ENCODE measurements at places on chromosomes 1 and 21.
A peak's percentile ranks its signal among the peaks of the same experiment; 100 is the strongest.

- DNase-seq: no peak
These were observed 207.1 kb upstream of the SGIP1 start for GRCh38 chr1:66326867-66327266.

GRCh38 chr1:18528616-18529015 lies 47.9 kb downstream of the KLHDC7A start:
- DNase-seq: no peak

DNA sequence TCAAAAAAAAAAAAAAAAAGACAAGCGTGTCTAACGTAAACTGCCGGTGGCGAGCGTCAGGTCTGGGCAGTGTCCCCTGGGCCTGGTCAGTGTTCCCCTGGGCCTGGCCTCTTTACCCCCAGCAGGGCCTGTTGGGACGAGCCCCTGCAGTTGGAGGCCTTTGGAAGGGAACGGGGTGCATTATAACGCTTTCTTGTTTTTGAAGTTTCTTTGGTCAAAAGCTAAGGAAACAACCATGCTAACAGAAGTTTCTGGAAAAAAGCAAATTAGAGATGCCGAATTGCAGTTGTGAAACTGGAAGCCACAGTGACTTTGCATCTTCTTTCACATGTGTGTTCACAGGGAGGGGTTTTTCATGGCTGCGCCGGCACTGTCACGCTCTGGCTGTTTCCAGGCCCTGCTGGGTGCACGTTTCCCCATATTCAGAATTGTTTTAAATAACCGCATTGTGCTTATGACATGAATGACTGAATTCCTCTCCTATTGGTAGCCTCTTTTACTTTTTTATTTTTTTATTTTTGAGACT lies 16.0 kb downstream of the RRP1 start:
- DNase-seq: peak; percentile 91

DNA sequence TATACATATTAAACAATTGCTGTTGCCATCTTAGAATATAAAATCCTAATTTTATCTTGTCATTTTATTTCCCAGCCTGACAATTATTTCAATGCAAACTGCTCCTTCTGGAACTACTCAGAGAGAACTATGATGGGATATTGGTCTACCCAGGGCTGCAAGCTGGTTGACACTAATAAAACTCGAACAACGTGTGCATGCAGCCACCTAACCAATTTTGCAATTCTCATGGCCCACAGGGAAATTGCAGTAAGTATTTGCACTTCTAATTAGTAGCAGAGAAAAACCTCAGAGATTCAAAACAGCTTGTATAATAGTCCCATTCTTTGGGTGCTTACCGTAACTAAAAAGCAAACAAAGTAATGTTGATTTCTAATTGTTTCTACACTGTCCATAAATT lies 167.2 kb downstream of the ADGRL2 start:
- no peak for DNase-seq

DNA sequence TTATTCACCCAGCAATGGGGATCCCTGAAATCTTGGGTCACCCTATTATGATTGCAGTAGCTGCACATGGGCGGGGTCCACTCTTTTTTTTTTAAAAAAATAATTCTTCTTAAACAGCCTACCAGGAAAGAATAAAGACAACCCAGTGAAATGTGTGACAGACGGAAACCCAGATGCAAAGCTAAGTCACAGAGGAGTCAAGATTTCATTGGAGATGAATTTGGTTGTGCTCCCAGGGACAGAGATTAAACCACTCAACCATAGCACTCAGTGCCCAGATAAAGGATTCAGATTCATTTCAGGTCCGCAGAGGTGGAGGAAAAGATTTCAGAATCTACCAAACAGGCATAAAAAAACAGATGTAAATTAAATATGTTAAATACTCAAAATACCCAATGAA lies 583.5 kb upstream of the ZP4 start:
- DNase-seq: no peak

DNA sequence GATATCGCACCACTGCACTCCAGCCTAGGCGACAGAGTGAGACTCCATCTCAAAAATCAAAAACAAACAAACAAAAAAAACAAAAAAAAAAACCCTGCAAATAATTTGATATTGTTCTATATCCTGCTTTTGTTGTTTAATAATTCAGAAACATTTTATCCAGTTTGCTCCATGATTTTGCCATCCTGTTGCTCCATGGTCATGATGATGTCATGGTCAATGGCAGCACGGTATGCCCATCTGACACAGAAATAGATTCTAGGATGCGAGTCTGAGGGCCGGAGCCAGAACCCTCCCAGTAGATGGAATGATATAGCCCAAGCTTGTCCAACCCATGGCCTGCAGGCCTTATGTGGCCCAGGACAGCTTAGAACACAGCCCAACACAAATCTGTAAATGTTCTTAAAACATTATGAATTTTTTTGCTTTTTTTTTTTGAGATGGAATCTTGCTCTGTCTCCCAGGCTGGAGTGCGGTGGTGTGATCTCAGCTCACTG lies 39.8 kb downstream of the EDARADD start:
- no peak for DNase-seq

GRCh38 chr1:223820515-223820858 lies 25.3 kb downstream of the TP53BP2 start:
- no peak for DNase-seq

DNA sequence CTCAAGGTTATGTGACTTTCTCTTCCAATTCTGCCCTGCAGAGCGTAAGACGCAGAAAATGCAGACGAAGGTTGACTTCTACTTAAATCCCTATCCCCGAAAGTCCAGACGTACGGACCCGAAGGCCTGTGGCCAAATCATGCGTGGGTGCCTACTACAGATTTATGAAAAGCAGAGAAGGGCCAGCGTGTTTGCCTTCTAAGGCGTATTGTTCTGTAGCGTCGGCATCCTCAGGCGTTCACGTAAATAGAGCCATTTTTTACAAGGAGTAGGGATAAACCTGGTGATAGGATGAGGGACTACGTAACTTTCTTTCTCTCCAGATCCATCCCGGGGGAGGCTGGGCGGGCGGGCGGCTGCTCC lies 222 bp upstream of the GIPC2 start:
- DNase-seq: no peak

- DNase-seq: peak; percentile 21
These were observed 1.8 kb downstream of the CD160 start for GRCh38 chr1:145720878-145721671.

- DNase-seq: no peak
These were observed 78.0 kb downstream of the SSBP3 start for GRCh38 chr1:54328066-54328636.

GRCh38 chr1:218804014-218804785 lies 369.5 kb upstream of the LYPLAL1 start:
- DNase-seq: no peak

- DNase-seq: no peak
These were observed 262.9 kb upstream of the RUNX1 start for GRCh38 chr21:35311985-35312384.

GRCh38 chr1:73604739-73605138 lies 593.2 kb downstream of the LRRIQ3 start:
- DNase-seq: no peak

- DNase-seq: no peak
These were observed 75.6 kb upstream of the CNTN2 start for GRCh38 chr1:204967451-204967850.

DNA sequence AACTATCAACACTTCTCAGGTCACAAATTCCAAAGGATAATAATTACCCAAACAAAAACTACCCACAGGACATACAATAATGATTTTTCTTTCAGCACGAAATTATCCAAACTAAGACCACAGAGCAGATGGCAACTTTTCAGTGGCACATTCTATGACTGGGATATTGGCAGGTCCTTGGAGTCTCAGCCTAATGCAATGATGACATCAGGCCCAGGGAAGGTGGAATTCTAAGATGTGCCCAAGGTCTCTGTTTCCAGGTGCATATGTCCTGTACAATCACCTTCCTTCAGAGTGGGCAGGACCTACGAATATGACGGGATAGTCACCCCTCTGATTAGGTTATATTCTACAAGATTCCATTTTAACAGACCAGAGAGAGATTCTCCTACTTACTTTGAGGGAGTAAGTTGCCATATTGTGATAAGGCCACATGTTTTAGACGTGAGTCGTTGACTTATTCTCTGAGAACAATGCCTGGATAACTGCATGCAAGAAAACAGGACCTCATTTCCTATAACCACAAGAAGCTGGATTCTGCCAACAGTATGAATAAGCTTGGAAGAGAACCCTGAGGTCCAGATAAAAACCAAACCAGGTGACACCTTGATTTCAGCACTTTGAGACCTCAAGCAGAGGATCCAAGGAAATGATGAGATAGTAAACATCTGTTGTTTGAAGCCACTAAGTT lies 69.9 kb downstream of the ZC3H11B start:
- DNase-seq: no peak

- no peak for DNase-seq
These were observed 24.4 kb downstream of the RC3H1 start for GRCh38 chr1:173997791-173998190.

GRCh38 chr1:166811691-166812090 lies 27.6 kb upstream of the POGK start:
- DNase-seq: no peak

DNA sequence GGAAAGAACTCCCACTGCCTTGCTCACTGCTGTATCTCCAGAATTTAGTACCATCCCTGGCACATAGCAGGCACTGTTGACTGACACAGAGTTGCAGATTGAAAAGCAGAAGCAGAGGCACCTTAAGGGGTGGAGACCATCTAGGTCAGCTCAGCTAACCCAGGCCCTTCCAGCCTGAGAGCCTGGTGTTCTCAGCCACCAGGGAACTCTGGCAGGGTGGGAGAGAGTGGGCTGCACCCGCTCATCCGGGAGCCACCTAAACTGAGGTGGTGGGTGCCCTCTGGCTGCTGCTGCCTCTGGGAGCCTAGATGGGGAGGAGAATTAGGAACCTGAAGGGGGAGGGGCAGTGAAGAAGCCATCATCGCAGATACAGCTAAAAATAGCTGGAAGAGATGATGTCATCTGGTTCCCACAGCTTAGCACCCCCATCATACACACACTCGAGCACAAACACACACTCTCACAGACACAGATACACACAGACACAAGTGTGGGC lies 1.5 kb upstream of the TSPAN1 start:
- peak; percentile 28 for DNase-seq

- no peak for DNase-seq
These were observed 26.3 kb upstream of the RGS18 start for GRCh38 chr1:192131914-192132313.

GRCh38 chr21:15442743-15443469 lies 286.9 kb upstream of the USP25 start:
- no peak for DNase-seq

DNA sequence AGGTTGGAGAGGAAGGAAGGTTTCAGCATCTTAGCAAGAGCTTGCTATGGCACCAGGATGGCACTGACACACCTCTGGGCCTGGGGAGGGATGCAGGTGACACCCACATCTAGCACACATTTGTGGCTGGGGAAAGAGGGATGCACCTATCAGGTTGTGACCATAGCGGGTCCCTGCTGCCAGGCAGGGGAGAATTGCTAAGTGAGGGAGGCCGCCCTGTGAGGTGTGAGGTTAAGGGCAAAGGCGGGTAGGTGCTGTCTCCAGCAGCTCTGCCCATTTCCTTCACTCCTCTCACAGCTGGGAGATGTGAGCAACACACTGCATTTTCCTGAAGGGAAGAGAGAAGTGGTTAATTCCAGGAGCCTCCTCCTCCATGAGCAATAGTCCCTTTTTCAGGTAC lies 83.2 kb upstream of the TLR5 start:
- DNase-seq: no peak

DNA sequence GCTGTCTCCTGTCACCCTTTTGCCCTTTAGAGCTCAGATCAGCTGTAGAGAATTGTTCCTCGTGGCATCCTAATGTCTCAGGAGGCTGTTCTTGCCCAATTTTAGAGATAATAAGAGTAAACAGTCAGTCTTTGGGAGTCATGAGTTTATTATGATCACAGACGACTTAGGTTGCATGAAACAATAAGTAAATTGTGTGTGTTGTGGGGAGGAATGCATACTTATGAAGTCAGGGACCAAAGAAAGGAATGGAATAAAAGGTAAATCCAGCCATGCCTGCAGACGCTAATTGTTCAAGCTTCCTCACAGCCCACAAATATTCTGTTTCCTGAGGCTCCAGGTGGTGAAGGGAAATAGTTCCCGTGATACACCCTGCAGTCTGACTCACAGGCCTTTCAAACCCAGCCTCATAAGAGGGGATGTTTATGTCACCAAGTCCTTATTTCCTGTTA lies 897 bp downstream of the EPHX4 start:
- no peak for DNase-seq

DNA sequence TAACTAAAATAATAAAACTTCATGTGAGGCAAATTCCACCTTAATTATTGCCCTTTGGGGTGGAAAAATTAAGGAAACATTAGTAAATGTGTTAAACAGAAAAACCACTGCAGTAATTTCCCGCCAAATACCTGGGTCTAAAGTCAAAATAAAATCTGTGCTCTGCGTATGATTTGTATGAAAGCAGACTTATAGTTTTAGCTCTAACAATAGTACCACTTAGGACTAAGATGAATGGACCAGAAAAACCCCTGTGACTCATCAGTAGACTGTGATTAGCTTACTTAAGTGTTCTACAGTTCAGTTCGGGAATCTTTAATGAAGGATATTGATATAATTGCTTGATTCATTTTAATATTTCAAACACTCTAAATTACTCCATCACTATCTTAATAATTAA lies 23.3 kb upstream of the C1orf105 start:
- no peak for DNase-seq

DNA sequence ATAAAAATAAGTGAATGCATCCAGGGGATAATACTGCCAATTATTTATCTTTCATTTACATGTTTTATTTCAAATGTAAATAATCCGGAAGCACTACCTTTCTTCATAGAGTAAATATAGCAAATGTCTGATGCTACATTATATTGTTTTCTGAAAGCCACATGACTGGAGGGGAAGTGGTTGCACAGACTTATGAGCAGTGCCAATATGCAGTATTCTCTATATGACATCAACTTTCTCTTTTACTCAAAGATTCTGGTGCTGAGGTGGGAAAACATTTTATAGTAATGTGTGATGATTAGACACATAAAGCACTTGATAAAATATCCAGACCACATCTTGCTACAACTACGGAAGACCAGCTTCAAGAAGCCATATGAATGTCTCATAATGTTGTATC lies 314.7 kb downstream of the NEGR1 start:
- no peak for DNase-seq

DNA sequence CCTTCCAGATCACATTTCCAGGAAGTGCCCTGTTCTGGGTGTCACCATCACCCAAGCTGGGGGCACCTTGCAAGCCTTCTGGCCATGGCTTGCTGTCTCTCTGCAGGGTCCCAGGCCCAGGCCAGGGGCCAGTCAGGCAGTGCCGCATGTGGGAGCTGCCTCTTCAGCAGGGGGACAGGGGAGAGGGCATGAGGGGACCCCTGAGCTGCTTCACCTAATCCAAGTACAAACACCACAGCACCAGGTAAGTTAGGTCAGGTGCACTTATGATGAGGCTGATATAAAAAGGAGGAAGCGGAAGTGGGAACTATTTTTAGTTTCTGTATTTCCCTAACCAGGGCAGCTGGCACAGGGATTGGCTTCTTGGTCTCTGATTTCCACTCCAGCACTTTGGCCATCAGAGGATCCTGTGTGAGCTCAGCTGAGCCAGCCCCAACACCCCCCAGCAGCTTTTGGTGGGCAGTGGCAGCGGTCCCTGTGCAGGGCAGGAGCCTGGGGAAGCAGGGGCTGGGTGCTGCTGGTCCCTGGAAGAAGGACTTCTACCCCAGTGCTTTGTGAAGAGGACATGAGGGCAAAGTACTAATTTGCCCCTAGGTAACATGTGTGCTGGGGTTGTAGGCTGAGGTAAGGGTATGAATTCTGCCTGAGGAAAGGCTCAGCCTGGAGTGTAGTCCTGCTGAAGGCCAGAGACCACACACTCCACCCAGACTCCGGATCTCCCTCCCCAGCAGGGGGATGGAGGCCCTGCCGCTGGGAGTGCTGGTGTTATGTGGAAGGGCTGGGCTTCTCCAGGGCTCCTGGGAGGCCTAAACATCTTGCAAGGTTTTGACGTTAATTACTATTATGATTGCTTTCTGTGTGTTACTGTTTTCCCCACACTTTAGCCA lies 3.3 kb upstream of the PCBP3 start:
- DNase-seq: peak; percentile 31
